T-helper 9 cell (primary cell): ENCODE measurements at places on chromosomes 12 and 14.

GRCh38 chr14:82387699-82388098, 854.0 kb upstream of the SEL1L start:
- DNase-seq, result no peak

- no peak for DNase-seq
Measured at GRCh38 chr12:42804928-42805327, 215.4 kb upstream of the PRICKLE1 start.

GRCh38 chr14:39474416-39474911, 42.2 kb upstream of the FBXO33 start:
- DNase-seq, result no peak

GRCh38 chr12:29781188-29781587, 2.6 kb downstream of the TMTC1 start:
- DNase-seq, result no peak

DNA sequence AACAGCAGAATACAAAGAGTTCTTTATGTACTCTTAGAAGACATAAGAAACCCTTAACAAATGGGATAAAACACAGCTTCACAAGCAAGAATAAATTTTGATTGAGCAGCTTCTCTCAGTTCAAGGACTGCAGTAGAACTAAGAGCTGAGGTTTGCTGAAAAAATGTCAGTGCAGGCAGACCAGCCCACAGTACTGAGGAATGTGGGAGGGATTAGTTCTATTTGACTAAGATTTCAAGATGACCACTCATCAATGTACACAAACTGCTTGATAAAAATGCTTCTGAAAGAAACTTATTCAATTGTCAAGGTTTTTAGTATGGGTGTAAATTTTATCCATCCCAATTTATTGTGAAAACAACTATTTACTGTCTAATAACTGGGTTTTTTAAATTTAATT, 138.4 kb downstream of the SEC23A start:
- DNase-seq, result no peak

GRCh38 chr14:64691376-64691775, 12.8 kb upstream of the PLEKHG3 start:
- DNase-seq, result no peak

GRCh38 chr14:94702629-94703028, 67.3 kb downstream of the GSC start:
- no peak for DNase-seq

- no peak for DNase-seq
Measured at GRCh38 chr14:78863143-78863542, 693.0 kb downstream of the NRXN3 start.
